ENCODE measurements at places on chromosomes 7 and 10.

- DNase-seq, result no peak
Observed at GRCh38 chr7:91263384-91264045, 718 bp upstream of the FZD1 start.

DNA sequence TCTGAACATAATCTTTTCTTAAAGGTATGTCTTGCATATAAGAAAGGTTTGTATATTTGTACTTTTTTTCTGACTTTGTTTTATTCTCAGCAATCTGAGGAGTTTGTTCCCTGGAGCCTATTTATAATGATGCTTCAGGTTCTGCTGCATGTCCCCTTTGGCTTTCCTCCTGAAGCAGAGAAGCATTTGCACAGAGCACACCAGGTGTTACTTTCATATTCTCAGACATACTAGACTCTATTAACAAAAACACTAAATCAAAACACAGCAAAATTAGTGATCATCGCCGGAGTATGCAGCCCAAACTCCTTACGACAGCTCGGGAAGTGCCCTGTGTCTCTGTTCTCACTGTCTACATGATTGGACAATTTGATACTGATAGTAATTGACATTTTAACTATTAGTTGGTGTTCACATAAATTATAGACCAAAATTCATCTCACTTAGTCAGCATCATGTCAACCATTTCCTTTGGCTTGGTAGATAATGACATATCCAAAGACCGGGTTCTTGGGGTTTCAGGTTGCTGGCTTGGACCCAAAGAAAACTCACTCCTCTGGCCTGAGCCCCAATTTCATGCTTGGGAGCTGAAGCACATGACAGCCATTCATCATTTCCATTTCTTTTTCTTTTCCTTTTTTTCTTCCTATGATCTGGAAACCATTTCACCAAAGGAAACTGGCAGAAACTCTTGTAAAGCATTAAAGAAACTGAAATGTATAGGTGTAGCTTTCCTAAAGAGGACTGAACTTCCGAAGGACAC lies 400.1 kb upstream of the NRP1 start:
- DNase-seq, result no peak

GRCh38 chr7:133234961-133235875 lies 17.7 kb upstream of the EXOC4 start:
- DNase-seq, result no peak

- no peak for DNase-seq
Observed at GRCh38 chr7:111525100-111525499, 37.2 kb downstream of the IMMP2L start.

DNA sequence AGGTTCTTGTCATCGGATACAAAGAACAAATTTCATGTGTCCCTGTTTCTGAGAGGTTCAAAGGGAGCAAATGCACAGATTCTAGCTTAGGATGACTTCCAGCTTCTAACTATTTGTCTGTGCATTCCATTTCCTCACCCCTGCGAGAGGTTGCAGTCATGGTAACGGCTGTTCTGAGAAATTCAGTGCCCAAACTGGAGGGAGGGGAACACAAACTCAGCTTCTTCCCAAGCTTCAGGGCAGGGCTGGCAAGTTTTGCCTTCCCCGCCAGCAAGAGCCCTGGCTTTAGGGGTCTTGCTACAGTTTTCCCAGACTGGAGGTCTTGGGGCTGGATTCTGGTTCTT lies 11.1 kb downstream of the FAS start:
- DNase-seq, result no peak

DNA sequence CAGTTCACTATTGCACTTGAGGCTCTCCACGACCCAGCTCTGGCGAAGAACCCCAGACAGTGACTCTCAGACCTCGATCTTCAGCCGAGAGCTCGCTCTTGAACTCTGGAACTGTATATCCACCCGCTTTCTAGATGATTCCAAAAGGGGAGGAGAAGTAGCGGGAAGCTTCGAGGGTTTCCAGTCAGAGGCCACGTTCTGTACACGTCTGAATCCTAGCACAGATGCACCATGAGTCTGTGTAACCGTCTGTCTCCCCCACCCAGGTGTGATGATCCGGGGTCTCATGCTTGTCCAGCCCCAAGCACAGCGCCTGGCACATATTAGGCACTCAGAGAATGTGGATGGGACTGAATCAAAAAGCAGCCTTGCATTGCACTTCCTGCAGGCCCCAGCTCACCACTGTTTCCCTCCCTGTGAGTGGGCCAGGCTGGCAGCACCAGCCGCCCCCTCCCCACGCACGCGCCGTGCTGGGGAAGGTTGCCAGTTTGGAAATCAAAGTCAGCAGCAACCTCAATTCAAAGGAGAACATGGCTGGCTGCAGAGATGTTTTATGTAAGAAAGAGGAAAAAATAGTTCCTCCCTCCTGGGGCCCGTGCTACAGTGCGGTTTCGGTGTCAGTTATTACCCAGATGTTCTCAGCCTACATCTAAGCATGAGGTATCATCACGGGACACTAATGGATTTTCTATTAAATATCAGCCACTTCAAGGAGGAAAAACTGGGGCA lies 5.7 kb downstream of the GRID2IP start:
- DNase-seq, result no peak

DNA sequence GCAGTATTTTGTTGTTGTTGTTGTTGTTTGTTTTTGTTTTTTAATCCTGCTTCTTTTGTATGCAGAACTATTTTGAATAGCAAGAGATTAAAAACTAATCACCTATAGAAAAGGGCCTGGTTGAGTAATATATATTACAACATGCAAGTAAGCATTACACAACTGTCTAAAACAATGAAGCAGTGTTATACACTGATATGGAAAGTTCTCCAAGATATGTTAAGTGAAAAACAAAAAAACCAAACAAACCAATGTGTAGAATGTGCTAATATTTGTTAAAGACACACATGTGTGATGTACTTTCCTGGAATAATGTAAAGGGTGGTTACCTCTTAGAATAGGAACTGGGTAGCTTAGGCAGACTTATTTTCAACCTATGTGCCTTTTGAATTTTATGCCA lies 117.4 kb downstream of the ZNF365 start:
- DNase-seq, result no peak

DNA sequence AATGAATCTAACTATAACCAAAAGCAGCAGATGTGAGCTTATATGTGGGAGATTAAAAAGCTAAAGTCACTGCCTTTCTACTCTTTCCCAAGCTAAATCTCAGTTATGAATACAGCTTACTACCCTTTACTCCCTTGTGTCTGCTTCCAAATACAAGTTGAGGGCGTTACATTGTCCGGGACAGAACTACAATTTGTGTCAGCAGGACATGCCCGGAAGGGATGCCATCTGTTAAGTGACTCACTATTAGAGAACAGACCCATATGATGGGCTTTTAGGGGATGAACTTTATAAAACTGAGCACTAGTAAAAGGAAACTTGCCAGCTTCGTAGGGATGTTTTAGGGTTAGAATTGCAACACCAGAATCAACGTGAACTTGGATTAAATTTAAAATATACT lies 299.7 kb upstream of the CSTF2T start:
- no peak for DNase-seq

DNA sequence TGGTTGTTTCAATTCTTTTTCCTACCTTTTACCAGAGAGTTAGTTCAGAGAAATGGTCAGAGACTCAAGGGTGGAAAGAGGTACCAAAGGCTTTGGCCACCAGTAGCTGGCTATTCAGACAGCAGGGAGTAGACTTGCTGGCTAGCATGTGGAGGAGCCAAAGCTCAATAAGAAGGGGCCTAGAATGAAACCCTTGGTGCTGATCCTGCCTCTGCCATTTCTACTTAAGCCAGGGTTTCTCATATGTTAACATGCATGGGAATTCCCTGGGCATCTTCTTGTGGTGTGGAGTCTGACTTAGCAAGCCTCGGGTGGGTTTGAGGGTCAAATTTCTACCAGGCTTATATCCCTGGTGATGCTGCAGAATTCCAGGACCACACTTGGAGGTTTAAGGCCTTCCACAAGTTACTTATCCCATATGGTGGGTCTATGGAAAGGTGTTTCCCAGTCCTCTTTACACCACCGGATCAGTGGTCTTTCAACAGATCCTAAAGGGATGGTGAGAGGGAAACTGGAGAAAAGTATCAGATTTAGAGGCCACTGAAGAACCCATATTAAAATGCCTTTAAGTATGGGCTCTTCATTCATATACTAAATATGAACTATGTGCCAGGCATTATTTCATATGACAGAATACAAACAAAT lies 3.2 kb downstream of the IL6 start:
- no peak for DNase-seq

DNA sequence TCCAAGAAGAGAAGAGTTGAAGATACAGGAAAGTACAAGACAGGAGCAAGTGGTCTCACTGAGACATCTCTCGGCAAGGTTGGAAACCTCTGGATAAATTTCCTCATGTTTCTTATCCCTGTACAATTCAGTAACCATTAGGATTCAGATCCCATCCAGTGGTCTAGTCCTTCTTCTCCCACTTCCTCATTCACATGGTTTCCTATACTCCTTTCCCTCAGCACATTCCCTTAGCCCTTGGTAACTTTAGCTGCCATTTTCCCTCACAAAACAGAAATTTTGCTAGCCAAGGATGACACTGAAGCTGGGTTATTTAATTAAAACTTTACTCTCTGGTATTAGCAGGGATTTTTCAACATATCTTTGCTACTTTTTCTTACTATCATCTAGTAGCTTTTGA lies 82.6 kb downstream of the CPED1 start:
- no peak for DNase-seq

DNA sequence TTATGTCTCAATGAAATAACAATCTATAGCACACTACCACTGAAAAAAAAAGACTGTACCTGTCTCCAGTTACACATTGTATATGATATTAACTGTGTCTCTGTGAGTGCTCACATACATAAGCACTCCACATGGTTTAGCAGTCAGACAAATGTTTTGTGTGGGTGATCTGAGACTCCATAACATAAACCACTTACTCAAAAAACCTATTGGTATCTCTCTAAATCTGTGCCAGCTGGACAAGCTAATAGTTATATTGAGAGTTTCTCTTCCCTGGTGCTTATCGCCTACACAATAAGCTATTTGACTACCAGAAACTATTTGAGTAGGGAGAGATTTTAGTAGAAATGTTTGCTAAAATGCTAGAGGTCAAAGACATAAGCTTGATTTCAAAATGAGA lies 190.1 kb upstream of the AGR3 start:
- no peak for DNase-seq

- DNase-seq, result peak; percentile 4
Observed at GRCh38 chr10:96642973-96643372, 56.2 kb upstream of the TM9SF3 start.
